Central memory CD4-positive, alpha-beta T cell (primary cell): ENCODE measurements at places on chromosomes 6 and 20.

- DNase-seq = no peak
Observed at GRCh38 chr6:160362556-160362955, 14.4 kb downstream of the SLC22A3 start.

GRCh38 chr6:155974811-155975323 lies 519.2 kb upstream of the NOX3 start:
- DNase-seq = no peak

GRCh38 chr6:139027620-139028182 lies 844 bp upstream of the ABRACL start:
- DNase-seq = peak; percentile 23

DNA sequence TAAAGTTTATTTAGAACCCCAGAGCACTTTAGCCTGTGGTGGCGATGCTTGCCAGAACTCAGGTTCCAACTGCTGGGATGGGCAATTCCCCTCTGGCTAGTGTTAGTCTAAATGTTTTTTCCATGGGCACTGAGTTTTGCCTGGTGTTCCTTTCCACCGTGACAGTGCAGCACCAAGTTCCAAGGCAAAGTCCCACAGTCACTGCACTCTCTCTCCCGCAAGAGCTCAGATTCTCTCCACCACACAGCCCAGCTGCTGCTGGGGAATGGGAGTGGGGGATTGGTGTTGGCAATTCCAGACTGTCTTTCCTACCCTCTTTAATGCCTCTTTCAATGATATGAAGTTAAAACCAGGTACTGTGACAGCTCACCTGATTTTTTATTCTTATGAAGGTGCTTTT lies 247.6 kb downstream of the ALDH8A1 start:
- no peak for DNase-seq

DNA sequence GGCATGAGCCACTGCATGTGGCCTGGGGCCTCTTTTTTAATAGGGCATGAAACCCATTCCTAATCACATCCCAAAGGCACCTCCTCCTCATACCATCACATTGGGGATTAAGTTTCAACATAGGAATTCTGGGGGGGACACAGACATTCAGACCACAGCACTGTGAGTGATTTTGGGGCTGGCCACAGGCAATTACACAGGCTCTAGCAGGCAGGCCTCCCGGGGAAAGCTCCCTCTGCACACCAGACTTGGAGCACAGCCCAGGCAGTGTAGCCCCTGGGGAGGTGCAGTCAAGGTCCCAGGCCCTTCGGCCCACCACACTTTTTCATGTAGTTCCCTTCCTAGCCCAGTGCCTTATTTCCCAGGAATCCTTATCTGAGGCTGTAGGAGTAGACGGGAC lies 5.5 kb downstream of the SFT2D1 start:
- DNase-seq = no peak

DNA sequence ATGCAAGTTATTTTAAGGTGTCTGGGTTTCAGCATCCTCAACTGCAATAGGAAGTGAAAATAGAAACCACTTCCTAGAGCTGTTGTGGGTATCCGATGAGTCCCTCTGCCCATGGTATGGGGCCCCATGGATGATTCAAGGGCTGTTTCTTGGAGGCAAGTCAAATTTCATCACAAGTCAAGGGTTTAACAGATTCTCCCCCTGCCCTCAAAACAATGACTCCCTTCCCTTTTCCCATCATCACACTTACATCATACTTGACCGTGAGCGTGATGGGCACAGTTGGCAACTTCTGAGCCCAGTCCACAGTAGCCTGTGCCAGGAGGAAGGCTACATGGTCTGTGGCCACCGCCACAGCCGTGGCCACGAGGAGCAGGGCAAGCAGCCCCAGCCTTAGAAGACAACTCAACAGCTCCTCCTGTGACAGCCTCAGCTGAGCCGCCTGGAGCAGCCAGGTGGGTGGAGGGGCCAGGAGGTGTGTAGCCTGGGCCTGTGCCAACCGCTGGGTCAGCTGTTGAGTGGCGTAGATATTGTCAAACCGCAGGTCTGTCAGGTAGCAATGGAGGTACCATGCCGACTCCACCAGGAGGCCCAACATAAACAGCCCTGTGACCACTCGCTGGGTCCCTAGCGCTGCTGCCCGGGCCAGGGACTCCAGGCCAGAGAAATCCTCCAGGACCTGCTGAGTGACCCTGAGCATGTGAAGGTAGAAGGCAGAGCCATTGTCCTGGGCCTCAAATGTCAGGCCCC lies 5.2 kb downstream of the OCSTAMP start:
- DNase-seq = no peak

DNA sequence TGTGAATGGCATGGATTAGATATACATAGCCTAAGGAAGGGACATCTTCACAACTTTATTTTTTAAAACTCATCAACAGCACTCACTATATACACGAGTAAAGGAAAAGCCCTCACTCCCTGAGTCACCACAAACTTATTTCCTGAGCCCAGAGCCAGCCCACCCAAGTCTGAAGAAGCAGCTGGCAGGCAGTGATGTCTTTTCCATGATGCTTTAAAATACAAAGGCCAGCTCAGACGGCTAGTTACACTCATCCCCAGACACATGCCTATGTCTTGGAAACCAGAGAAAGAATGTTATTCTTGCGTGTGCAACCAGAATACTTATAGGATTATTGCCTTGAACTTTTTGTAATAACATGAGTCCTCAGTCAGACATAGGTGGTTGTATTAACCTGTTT lies 114.4 kb downstream of the ADGRG6 start:
- no peak for DNase-seq

DNA sequence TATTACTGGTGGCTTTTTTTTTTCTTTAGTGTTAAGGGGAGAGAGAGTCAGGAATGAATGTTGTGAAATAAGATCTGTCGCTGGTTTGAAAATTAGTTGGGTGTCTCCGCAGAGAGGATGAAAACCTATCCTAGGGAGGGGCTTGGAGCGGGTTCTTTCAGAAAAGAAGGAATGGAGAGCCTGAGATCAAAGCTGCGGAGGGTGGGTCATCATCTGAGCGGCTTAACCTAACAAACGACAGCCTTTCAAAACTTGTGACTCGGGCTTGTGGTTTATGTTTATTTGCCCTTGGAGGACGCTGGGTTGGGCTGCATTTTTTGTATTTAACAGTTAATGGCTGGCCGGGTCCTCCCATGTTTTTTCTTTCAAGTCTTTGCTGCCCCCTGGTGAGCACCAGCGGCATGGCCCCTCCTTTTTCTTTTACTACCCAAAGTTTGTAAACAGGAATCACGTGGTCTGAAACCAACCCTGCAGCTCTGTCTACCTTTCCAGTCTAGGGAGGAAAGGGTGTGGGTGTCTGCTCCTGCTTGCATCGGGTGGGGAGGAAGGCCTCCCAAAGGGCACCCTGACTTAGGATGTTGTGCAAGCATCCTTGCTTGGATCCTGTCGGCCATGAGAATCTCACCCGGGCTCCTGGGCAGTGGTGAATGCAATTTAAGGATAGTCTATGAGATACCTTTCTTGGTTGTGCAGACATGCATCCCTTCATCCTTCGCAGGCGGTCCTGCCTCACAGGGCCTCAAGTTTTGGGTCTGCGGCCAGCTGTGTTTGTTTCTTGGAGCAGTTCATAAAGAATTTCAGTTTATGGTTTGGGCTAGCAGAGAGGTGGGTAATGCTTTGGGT lies 2.2 kb downstream of the PIM1 start:
- peak; percentile 94 for DNase-seq

- no peak for DNase-seq
Observed at GRCh38 chr6:15930207-15930606, 198.7 kb upstream of the MYLIP start.

- no peak for DNase-seq
Observed at GRCh38 chr6:47168180-47168579, 126.0 kb upstream of the ADGRF1 start.

- DNase-seq = no peak
Observed at GRCh38 chr6:149049230-149049629, 268.3 kb upstream of the TAB2 start.

GRCh38 chr6:14518515-14519217 lies 401.1 kb downstream of the CD83 start:
- no peak for DNase-seq

DNA sequence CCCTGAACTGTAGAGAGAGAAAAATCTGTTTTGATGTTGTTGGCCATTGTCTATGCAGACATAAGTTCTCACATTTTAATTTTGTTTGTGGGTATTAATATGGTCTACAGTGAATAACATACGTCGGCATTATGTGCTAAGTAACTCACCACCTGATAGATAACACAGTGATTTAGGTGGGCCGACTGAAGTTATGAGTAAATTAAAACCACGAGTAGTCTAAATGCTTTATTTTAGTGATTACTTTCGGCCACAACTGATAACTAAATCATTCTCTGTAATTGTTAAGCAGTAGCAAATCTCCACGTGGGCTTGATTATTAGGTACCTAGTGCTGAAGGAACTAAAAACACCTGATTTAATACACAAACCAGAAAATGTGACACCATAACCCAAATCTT lies 1.1 kb downstream of the DOP1A start:
- DNase-seq = no peak

DNA sequence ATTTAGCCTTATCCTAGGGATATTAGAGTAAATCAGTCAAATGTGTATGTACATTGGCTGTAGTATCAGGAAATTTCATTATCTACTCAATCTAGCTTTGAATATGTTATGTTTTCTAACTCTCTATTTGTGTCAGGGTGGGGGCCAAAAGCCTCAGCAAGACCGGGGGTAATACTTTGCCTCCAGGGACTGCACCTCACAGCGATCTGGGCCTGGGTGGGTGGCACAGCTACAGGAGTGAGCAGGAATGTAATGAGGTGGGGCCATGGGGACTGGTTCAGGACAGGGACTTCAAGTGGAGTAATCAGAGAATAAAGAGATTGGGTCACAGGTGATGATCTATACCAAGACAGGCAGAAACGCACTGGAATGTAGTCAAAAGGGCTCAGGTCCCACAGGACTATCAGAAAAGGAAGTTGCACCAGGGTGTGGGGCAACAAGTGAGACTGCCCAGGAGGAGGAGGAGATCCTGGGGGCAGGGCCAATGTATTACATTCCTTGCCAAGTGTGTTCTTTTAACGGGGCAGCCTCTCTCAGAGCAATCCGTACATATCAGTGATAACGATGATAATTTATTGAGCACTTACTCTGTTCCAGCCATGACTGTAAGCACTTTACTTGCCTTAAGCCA lies 54.0 kb downstream of the PIGU start:
- DNase-seq = no peak

DNA sequence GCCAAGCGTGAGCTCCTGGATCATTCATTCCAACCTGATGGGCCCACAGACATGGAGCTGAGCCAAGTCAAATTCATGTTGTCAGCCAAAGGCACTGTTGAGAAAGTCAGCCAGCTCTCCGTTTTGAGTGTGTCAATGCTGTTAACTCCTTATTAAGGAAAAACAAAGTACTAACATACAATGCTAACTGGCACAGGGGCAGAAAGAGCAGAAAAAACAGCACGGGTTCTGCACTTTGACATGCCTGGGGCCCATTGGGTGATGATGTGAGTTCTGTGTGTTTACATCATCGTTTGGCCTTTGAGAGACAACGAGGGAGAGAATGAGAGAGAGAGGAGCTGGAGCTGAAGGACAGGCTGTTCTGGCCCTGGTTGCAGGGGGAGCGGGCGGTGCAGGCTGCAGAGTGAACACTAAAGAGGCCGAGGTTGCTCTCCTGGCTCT lies 85.9 kb downstream of the SMOC2 start:
- no peak for DNase-seq

GRCh38 chr20:42401613-42402012 lies 783.4 kb upstream of the CHD6 start:
- no peak for DNase-seq

DNA sequence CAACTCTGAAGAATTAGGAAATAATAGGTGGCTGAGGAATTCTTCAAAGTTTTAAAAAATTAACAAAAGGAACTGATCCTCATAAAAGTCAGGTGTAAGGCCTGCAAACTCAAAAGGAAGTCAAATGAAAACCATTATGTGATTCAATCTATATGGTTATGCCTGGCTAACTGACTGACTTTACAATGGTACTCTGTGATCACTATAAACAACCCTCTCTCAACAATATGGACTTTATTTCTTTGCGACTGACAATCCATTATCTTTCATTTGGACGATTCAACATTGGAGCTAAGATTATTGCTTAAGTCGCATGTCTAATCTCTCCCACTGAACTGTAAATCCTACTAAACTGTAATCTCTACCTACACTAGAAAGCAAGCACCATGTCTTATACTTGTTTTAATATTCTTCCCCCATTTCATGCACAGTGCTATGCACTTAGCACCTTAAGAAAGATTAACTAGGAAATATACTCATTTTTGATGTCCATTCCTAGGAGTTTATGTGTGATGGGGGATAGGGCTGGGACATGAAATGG lies 1.4 kb downstream of the STK38 start:
- DNase-seq = no peak

GRCh38 chr20:8132484-8133309 lies 631 bp downstream of the PLCB1 start:
- DNase-seq = no peak

GRCh38 chr6:112183271-112183671 lies 71.1 kb downstream of the LAMA4 start:
- no peak for DNase-seq

DNA sequence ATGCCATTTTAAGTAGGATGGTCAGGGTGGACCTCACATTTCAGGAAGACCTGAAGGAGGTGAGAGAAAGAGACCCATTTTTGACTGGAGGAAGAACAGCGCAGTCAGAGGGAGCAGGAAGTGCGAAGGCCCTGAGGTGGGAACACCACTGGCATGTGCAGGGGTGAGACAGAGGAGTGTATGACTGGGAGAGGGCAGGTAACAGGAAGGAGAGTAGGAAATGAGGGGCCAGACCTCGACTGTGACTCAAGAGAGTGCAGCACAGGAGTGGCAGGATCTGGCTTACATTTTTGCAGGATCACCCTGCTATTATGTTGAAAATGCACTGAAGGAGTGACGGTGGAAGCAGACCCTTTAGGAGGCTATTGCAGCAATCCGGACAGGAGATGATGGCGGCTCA lies 117.7 kb upstream of the CDYL start:
- DNase-seq = no peak

DNA sequence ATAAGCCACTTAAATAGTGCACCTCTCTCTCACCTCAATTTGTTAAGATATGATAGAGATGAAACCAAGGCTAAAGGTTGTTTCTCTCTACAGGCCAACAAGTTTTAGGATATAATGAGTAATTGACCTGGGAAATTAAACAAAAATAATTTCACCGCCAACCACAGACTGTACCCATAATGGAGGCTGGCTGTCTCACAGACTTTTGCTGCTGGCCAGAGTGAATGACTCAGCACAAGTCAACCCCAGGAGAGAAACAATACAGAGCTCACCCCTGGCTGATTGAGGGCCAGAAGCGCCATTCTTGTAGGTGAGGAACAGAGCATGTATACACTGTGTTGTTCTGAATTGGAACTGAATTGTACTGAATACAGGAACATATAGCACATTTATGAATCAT lies 99.9 kb downstream of the CAP2 start:
- DNase-seq = no peak

DNA sequence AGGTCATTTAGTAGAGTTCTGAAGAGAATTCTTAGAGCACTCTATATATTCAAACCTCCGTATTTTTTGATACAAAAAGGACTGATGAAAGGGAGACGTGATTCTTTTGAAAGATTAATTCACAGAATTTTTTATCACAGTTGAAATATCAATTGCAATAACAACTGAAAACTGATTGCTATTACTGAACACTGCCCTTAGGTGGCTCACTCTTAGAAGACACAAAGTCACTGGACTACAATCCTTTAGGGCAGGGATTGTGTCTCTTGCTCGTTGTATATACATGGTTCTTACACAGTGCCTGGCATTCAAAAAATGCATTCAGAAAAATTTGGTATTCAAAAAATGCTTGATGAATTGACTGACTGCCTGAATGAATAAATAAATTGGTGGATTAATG lies 17.1 kb upstream of the CALHM6 start:
- DNase-seq = no peak

GRCh38 chr6:35977308-35977707 lies 47.1 kb downstream of the SLC26A8 start:
- DNase-seq = no peak

- DNase-seq = no peak
Observed at GRCh38 chr6:128039543-128039942, 138.7 kb upstream of the THEMIS start.
